ENCODE measurements at places on chromosomes 2 and 18.

DNA sequence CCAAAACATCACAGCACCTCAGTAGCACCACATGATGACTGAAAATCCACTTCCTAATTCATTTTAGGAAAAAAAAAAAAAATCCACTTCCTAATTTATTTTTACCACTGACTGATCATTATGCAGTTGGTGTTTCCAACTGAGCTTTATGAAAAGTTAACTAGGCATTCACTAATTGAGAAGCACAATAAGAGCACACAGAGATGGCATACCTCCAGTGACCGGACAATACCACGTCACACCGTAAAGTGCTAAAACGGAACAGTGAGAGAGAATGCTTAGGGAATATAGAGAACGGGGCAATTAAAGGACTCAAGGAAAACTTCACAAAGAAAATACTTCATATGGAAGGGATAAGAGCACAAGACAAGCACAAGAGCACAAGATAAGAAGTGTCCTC lies 212.5 kb downstream of the NBAS start:
- no peak for DNase-seq

DNA sequence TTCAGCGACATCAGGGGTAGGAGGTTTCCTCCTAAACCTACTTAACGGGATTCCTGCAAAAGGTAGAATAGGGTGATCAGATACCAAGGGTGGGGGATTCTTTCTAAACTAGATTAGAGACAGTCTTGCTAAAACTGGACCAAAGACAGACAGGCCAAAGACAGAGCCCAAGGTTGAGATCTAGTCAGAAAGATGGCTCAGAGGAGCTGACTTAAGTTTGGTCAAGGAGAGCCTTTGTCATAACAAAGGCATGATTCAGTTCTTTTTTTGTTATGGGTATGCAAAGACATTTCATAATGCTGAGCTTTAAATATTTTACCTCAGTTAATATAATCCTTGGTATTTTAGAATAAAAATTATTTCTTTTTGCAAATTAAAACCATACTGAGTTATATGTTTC lies 17.8 kb upstream of the GPR75 start:
- DNase-seq, result no peak

GRCh38 chr2:24820175-24820513 lies 26.9 kb downstream of the CENPO start:
- DNase-seq, result no peak

DNA sequence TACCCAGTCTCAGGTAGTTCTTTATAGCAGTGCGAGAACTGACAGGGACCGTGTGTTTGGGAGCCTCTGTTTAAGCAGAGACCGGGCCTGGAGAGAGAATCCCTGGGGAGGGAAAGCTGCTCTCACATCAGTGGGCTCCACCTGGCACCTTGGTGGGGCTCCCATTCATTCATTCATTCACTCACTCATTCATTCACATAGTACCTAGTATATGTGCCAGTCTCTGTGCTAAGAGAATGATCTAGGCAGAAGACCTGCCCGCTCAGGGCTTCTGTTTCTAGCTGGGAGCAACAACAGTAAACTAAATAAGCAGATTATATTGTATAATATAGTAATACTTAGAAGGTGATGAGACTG lies 17.8 kb downstream of the HPCAL1 start:
- DNase-seq, result no peak

GRCh38 chr2:86017901-86018896 lies 87.5 kb downstream of the POLR1A start:
- no peak for DNase-seq

- DNase-seq, result no peak
Measured at GRCh38 chr18:1425679-1426078, 521.0 kb downstream of the ADCYAP1 start.

DNA sequence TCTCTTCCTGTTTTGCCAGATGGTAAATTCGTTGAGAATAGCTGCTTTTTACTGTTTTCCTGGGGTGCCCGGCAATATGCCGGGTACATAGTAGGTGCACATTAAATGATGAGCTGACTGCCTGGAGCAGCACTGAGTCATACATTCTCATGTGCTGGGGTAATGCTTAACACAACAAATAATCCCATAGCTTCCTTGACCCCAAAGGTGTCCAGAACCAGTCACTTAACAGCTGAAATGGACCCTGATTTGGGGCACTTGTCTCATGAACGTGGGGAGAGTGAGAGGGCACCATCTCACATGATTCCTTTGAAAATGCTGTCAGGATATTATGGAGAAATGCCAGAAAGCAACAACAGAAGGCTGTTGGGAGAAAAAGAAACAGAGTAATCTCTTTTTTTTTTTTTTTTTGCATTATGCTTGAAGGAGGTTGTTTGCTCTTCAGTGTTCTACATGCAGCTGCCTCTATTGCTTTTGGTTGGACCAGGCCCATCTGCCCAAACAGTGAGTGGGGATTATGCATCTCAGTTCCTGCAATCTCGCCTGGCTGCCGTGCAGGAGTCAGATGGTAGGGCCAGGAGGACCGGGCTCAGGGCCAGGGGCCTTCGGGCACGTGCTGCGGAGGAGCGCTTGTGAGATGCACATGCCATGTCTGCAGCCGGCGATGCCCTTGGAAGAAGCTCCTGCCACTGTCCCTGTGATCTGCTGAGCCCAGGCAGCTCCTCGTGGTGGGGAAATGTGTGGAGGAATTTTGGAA lies 162.1 kb downstream of the SH3RF3 start:
- no peak for DNase-seq

- no peak for DNase-seq
Measured at GRCh38 chr2:201558232-201558631, 85.1 kb downstream of the TMEM237 start.

DNA sequence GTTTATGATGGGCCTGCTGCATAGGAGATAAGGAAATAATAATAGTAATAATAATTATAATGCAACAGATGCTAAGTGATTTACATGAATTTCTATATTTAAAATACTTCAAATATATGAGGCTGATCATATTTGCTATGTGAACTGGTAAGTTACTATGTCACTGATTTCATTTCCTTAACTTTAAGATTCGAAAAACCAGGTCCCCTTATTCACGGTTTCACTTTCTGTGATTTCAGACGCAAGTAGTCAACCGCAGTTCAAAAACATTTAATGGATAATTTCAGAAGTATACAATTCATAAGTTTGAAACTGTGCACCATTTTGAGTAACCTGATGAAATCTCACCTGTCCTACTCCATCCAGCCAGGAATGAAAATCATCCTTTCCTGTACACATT lies 1697.1 kb upstream of the LRRTM1 start:
- DNase-seq, result no peak

GRCh38 chr18:40235323-40235722 lies 1719.7 kb upstream of the PIK3C3 start:
- DNase-seq, result no peak

GRCh38 chr2:29787473-29788465 lies 133.6 kb downstream of the ALK start:
- DNase-seq, result no peak

DNA sequence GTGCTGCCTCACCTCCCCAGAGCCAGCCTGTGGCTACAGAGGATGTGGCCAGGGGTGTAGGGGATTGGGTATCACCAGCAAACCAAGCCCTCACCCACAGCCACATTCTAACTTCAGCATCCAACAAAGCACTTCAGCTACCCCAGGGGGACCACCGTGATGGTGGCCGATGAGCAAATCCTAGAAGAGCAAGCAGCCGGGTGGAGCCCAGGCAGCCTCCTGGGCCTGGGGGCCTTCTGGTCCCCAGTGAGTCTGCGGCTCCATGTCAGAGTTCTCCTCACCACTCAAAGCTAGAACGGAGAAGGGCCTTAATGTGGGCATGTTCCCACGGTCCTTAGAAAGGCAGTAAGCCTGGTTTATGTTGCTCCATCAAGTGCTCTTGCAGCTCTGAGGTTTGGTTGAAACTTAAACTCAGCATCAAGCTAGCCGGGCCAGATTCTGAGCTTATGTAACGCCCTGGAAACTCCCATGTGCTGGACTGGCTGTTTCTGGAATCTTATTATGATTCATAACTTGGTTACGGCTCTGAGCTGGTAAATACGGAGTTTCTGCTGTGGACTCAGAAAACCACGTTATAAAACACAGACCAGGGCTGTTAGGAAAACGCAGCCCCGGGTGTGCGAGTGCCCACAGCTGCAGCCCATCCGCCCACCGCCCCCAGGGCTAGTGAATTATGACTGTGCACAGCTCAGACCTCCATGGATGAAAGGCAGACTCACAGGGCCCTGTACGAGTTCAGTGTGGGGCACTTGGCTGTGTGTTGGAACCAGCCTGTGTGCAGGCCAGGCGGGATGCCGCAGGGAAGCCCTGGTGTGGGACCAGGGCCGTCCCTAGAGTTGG lies 99.8 kb downstream of the SEPTIN10 start:
- DNase-seq, result no peak

GRCh38 chr2:235949567-235950472 lies 218.4 kb downstream of the GBX2 start:
- DNase-seq, result no peak

DNA sequence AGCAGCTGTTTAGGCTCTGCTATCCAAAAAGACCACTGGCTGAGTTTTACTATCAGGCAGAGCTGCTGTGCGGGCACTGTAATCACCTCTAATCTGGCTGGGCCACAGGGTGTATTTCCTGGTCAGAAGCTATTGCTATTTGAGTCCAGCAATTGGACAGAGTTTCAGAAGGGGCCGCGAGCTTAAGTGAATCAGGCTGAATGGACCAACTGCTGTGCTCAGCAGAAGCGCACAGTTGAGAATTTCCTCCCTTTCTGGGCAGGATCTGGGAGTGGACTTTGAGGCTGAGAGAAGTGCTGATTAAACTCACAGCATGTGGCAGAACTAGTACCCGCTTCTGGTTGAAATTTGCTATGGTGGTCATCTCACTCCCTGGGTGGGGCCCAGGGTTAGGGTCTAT lies 251.8 kb downstream of the INSIG2 start:
- no peak for DNase-seq

DNA sequence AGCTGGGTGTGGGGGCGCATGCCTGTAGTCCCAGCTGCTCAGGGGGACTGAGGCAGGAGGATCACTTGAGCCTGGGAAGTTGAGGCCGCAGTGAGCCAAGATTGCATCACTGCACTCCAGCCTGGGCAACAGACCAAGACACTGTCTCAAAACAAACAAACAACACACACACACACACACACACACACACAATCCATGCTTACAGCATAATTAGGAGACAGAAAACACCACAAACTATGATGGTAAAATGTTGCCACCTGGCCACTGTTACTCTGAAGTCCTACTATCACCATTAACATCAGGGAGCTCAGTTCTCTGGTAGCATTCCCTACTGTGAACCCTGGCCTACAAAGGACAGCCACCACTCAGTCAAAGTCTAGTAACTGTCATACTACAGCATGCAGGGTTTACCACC lies 18.3 kb downstream of the DNPEP start:
- no peak for DNase-seq
